SK-N-SH (cell line): ENCODE measurements at places on chromosomes 7 and 10.

GRCh38 chr7:82393076-82393839 lies 50.3 kb downstream of the CACNA2D1 start:
- DNase-seq: no peak

- no peak for DNase-seq
These were observed 126.7 kb upstream of the ZMIZ1 start for GRCh38 chr10:78942091-78942501.

DNA sequence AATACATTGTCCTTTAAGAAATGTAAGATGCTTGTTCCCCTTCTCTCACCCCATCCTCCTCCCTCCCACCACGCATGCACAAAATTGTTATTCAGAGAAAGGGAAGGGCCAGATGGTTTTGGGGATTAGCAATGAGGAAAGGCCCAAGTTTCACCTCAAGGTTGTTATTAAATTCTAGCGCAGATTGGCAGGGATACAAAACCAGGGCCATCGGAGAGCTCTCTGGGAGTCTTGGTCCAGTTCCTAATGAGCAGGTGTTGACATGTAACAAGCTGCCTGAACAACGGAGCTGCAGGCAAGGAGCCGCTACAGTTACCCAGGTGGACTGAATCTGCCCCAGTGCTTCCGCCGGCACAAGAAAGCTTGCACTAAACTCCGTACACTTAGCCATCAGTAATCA lies 9.7 kb upstream of the ANK3 start:
- no peak for DNase-seq

GRCh38 chr10:95273393-95274312 lies 17.1 kb downstream of the PDLIM1 start:
- no peak for DNase-seq

DNA sequence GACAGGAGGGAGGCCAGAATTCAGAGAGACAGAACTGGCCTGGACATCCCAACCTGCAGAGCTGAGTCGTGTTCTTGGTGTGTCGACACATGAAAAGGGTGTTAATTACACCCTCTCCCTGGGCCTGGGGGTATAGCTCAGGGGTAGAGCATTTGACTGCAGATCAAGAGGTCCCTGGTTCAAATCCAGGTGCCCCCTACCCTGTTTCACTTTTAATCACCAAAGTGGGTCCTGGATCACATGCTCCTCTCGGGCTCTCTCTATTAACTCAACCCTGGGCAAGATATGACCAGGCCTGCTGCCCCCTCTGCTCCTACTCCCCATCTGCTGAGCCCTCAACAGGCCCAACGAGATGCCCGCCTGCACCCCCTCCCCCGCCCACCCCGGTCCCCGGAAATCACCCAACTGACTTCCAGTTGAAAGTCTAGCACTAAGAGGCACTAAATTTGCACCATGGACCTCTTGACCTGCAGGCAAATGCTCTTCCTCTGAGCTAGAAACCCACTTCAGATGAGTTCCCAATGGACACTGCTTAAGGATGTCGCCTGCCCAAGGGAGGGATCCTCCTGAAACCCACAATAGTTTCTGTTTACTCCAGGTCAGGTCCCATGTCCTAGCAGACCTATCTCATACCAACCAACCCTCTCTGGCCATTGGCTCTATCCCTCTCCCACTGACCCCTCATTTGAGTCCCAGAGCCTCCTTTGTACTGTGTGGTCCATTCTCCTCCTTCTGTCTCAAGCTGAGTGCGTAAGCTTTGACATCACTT lies 137.6 kb downstream of the ZNF467 start:
- DNase-seq: no peak

GRCh38 chr10:17226891-17227303 lies 1.1 kb upstream of the VIM start:
- DNase-seq: no peak

- no peak for DNase-seq
These were observed 63.0 kb downstream of the RALA start for GRCh38 chr7:39686261-39686924.

DNA sequence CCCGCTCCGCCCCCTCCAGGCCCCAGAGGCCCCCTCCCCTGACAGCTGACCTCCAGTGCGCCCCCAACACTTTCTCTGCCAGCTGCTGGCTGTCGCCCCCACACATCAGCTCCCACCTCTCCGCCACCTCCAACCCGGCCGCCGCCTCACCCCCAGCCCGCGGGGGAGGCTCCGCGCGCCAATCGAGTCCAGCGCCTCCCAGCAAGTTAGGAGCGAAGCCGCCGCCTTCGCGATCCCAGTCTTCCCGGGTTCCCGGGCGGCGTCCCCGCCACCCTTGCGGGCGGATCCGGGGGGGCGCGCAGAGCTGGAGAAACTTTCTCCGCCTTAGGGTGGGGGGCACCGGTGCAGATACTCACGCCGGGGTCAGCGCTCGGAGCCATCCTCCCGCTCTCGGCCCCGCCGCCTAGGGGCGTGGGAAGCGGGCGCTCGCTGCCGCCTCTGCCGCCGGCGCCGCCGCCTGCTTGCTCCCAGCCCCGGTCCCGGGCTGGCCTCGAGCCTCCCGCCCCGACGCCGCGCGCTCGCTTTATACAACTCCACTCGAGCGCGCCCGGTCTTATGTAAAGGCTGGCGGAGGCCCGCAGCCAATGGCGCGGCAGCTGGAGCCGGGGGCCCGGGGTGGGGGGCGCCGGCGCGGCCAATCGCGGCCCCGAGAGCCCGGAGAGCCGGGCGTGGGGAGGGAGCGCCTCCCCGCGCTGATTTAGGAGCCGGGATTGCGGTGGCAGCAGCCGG lies at the start of gene CRTAC1:
Gene CRTAC1 (minus strand): TSS at position 529 of the 729 bp plus-strand sequence. CDS start 149 bp downstream, at position 380.
- DNase-seq: peak; percentile 99

- DNase-seq: no peak
These were observed 42.3 kb downstream of the ENTPD1 start for GRCh38 chr10:95798096-95798855.

DNA sequence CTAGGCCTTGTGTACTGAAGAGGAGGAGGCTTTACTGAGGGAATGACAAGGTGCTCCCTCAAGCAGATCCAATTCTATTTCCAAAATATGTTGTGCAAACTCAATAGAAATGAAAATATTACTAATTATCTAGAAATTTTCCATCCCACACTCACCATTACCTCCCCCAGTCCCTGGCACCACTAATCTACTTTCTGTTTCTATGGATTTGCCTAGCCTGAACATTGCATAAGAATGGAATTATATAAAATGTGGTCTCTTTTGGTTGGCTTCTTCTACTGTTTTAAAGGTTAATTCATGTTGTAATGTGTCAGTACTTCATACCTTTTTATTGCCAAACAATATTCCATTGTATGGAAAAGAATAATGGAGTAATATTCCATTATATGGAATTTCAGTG lies 18.7 kb upstream of the NUB1 start:
- DNase-seq: no peak

DNA sequence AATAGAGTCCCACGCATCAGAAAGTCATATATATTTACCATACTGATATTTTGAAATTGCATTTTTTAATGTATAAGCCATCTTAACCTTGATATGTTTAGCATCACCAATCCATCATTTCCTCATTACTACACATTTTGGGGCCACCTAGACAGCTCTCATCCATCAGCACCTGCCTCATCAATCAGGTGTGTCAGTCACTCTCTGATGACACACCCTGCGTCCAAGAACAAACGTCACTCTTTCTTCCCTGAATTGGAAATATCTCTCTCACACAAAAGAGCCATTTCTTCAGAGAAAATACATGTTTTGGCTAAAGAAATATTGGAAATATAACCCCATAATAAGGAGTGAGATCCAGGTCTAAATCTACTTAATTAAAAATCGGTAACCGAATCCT lies 38.9 kb upstream of the RSU1 start:
- no peak for DNase-seq

GRCh38 chr7:90483251-90483650 lies 13.8 kb downstream of the PTTG1IP2 start:
- DNase-seq: no peak

DNA sequence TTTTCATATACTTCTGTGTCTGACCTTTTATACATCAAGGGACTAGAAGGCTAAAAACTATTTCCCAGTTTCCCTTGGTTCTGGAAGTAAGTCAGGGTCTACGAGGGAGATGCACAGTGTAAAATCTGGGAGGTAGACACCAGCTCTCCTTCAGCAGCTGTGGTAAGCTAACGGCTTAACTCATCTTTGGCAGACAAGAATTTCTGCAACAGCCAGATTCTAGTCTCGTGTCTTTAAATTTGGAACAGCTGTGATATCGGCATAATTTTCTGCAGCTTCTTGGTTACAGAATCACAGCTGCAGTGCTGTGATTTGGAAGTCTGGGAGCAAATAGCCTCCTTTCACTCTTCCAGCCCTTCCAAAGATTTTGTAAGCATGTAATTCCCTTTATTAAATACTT lies 37.4 kb upstream of the ABCB4 start:
- no peak for DNase-seq

DNA sequence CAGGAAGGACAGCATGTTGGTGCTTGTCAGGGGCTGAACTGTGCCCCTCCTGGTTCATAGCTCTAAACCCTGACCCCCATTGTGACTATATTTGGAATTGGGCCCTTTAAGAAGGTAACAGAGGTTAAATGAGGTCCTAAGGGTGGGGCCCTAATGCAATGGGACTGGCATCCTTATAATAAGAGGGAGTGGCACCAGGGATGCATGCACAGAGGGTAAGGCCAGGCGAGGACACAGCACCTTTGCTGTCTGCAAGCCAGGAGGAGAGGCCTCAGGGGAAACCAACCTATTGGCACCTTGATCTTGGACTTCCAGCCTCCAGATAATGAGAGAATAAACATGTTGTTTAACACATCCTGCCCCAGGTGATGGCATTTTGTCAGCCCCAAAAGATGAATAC lies 61.3 kb upstream of the EBF3 start:
- no peak for DNase-seq

DNA sequence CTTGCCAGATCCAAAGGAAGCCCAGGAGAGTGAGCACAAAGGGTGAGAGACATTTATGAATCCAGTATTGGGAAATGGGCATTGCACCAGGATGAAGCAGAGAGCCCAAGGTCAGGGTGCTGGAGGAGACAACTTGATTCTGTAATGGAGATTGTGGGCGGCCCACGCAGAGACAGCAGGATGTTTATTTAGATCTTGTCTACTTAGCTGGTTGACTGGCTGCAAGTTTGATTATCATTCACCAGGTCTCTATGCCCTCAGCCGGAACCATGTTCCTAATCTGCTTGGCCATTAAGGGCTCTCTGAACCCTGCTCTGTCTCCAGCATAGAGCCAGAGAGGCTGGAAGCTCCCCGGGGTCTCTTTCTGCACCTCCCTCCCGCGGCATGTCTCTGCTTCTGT lies 188.7 kb downstream of the PLXNA4 start:
- DNase-seq: peak; percentile 80

DNA sequence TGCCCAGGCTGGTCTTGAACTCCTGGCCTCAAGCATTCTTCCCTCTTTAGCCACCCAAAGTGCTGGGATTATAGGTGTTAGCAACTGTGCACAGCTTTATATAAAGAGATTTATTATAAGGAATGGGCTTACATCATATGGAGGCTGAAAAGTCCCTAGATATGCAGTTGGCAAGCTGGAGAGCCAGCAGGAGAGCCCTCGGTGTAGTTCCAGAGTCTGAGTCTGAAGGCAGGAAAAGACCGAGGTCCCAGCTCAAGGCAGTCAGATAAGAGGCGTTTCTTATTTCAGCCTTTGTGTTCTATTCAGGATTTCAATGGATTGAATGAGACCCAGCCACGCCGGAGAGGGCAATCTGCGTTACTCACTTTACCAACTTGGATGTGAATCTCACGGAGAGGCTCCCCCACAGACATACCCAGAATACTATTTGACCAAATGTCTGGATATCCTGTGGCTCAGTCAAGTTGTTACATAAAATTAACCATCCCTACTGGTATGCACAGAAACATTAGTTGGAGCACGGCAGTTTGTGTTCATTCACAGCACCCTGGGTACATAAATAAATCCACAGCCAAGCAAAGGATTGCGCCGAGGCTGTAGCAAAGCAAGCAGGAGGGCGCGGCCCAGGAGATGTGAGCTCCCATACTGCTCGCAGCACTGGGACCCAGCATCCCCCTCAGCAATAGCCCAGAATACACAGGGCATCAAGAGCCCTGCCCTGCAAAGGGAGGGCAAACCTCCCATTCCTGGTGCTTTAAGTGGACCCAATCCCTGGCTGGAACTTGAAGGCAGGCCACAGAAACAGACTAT lies 158.4 kb upstream of the ZNF32 start:
- no peak for DNase-seq

GRCh38 chr10:82660205-82660604 lies 785.2 kb downstream of the NRG3 start:
- no peak for DNase-seq

DNA sequence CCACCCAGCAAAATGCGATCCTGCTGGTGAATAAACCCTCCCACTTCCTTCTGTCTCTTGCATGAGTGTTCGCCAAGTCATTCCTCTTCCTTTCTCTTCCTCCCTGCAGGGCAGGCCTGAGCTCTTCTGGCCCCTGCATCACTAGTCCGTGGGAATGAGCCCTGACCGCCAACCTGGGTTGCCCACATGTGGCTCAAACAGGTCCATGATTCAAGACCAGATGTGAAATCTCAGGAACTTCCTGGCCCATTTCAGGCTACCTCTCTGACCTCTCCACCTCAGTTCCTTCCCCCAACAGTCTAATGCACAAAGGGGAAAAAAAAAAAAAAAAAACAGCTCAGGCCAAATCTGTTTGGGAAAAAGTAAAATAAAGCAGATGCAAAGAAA lies 5.4 kb upstream of the YWHAG start:
- DNase-seq: no peak

DNA sequence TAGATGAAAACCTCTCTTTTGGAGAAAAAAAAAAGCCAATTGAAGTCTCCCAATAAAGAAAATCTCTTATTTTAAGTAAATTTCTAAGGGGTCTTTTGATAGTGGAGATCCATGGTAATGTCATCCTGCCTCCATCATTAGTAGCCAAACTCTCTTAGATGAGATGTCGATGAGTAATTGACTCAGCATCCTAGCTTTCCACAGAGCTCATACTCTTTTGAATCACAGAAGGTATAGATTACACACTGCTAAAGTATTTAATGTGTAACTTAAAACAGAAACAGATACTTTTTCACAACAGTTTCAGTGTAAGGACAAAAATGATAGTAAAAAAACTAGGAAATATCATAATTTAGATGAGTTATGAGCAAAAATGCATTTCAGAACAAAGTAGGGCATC lies 19.4 kb downstream of the MAGI2 start:
- no peak for DNase-seq

GRCh38 chr10:60139798-60140566 lies 233.6 kb upstream of the CCDC6 start:
- no peak for DNase-seq
